ENCODE measurements at places on chromosomes 3 and 15. TPM values are rescaled to one million over a fixed set of nuclear protein-coding genes. Genes with fewer than 3 reads are reported as not detected.

SQOR gene
- total RNA-seq: 17.9 TPM

TRIM69 gene
- total RNA-seq: 13.0 TPM

CMSS1 gene
- 60.6 TPM for total RNA-seq

DNAH1 gene
- 5.8 TPM for total RNA-seq

ZNF620 gene
- total RNA-seq: 3.6 TPM

ADAMTSL3 gene
- not detected for total RNA-seq

ADGRG7 gene
- total RNA-seq: not detected

SNRPA1 gene
- total RNA-seq: 80.8 TPM

MYL3 gene
- not detected for total RNA-seq

KIF15 gene
- total RNA-seq: 21.6 TPM

SI gene
- total RNA-seq: not detected

CCR3 gene
- not detected for total RNA-seq

LTK gene
- 0.21 TPM for total RNA-seq

TRAIP gene
- total RNA-seq: 13.4 TPM

C3orf20 gene
- not detected for total RNA-seq

SEMA4B gene
- 7.1 TPM for total RNA-seq

CHRNA5 gene
- 12.7 TPM for total RNA-seq

ARPIN gene
- total RNA-seq: 18.7 TPM

RASGRF1 gene
- not detected for total RNA-seq

MESP2 gene
- not detected for total RNA-seq

REC114 gene
- not detected for total RNA-seq

GOLGA6B gene
- not detected for total RNA-seq

PGBD4 gene
- total RNA-seq: 1.1 TPM

SKOR1 gene
- total RNA-seq: 0.15 TPM

PLAAT1 gene
- 0.58 TPM for total RNA-seq

SHC4 gene
- total RNA-seq: not detected

PTX3 gene
- 172 TPM for total RNA-seq

MITF gene
- 2.5 TPM for total RNA-seq

GCSAM gene
- not detected for total RNA-seq

HIGD2B gene
- total RNA-seq: not detected

ERC2 gene
- total RNA-seq: 15.5 TPM

GOLGA6D gene
- total RNA-seq: not detected

CYP1A2 gene
- not detected for total RNA-seq

CISH gene
- 2.5 TPM for total RNA-seq

C2CD4A gene
- 1.1 TPM for total RNA-seq

ACOX2 gene
- total RNA-seq: 1.5 TPM

IQCF6 gene
- not detected for total RNA-seq

ADAMTS7 gene
- 64.7 TPM for total RNA-seq
